ENCODE measurements at places on chromosomes 1 and 21.

GRCh38 chr1:4603295-4604110, 50.9 kb upstream of the AJAP1 start:
- DNase-seq: no peak

DNA sequence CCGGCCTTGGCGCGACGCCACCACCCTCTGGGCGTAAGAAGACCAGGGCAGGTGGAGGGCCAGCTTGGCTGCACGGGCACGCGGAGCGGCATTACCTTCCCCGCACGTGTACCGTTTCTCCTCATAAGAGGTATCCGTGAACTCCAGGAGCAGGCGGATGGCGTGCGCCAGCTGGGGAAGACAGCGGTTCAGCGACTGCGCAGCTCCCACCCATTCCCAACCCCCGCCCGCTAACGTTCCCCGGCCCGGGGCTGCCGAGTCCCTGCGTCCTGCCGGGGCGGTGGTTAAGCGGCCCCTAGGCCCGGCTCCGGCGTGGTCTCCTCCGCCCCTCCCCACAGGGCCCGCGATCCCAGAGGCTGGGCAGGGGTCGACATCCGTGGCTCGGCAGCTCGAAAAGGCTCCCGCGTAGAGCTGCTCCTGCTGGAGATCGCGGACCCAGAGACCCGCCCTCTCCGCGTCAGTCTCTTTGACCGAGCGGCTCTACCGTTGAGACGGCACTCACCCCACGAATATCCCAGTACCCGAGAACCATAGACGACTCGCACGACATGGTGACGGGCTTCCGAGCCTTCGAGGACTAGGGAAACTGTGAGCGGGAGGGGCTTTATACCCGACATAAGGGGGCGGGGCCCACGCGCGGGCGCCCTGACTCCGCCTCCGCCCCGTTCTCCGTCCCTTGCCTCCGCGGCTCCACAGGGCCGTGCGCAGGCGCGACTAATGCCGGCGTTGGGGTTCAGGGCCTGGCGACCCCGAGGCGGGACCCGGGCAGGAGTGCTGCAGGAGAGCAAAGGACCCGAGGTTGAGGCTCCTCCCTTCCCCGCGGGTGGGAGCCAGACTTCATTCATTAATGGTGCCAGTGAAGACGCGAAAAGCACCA, 862 bp downstream of the GSTM3 start:
- peak; percentile 77 for DNase-seq

GRCh38 chr21:33870768-33871167, 44.8 kb downstream of the ATP5PO start:
- DNase-seq: no peak

- DNase-seq: no peak
Observed at GRCh38 chr1:109024646-109025045, 17.3 kb downstream of the WDR47 start.

DNA sequence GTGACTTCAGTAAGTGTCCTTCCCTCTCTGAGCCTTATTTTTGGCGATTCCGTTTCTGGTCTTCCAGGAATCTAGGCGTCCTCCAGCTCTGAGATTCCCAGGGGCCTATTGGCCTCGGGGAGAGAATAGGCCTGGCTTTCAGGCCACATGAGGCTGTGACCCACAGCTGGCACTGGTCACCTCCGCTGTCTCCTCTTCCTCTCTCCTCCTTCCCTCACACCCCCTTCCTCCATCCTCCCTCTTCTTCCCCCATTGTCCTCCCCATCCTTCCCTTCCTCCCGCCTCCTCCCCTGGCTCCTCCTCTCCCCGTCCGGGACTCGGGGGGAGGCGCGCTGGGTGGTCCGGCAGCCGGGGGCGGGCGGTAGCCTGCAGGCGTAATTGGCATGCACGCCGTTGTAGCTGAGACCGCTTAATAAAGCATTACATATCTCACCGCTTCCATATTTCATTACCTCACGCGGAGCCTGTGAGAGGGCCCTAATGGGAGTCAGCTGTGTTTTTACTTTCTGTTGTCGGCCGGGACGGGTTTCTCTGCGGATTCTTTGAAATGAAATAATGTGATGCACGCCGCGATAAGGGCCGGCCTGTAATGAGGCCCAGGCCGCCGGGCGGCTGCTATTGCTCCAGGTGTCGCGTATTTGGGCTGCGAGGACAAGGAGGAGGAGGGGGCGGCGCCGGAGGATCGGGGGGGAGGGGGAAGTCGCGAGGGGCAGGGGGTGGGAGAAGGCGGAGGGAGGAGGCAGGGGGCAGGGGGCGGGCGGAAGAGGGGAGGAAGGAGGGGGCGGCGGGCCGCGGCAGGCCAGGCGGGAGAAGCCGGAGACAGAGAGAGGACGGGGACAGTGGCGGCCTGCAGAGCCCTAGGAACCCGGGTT, 95.3 kb downstream of the FOXD2 start:
- peak; percentile 54 for DNase-seq

- no peak for DNase-seq
Observed at GRCh38 chr1:182145441-182145840, 83.9 kb upstream of the ZNF648 start.

GRCh38 chr1:108610073-108610472, 50.2 kb downstream of the EEIG2 start:
- DNase-seq: no peak

- no peak for DNase-seq
Observed at GRCh38 chr1:9735800-9736199, 84.3 kb downstream of the PIK3CD start.

DNA sequence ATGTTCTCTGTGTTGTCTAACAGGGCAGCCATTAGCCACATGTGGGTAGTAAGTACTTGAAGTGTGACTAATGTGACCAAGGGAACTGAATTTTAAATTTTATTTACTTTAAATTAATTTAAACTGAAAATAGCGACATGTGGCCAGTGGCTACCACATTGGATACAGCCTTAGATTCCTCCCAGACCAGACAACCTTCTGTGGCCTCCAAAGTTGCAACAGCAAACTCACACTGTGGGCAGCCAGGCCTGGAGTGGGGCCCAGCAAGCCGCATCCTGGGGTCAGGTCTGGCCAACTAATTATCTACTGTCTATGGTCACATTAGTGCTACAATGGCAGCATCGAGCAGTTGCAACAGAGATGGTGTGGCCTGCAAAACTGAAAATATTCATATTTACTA, 11.7 kb downstream of the EIF2D start:
- DNase-seq: no peak

GRCh38 chr1:66535061-66535460, 1.1 kb downstream of the SGIP1 start:
- DNase-seq: no peak

GRCh38 chr1:81590171-81590570, 210.6 kb upstream of the ADGRL2 start:
- no peak for DNase-seq

DNA sequence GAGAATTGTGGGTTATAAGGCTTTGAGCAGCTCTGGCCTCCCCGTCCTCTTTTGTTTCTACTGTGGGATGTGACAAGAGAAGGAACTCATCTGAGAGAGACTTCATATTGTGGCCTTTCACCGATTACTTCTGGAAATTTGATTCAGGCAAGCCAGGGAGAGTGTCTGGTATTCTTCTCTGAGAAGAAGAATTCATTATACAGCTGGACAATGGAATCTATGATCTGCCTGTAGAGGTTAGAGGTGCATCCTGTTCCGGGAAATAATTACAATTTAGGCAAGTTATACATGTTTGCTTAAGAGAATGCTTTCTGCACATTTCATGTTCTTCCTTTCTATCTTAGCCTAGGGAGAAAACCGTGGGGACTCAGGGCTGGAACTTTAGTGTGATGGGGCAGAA, 12.8 kb upstream of the RNU1-2 start:
- DNase-seq: no peak

GRCh38 chr1:19655718-19656080, 9.0 kb upstream of the HTR6 start:
- no peak for DNase-seq

DNA sequence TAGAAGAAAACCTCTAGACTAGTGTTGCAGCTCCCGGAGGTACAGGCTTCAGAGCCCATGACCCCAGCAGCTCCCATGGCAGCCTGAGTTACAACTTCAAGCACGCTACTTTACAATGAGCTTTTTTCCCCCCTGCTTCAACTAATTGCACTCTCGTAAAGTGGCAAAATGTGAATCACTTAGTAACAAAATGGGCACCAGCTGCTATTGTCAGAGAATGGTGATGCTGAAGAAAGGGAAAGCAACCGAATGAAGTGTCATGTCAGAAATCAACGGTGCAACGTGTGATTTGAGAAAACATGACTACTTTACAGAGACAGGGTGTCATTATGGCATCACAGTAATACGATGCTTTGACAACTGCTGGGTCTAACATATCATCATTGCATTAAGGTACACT, 40.5 kb downstream of the ESRRG start:
- DNase-seq: no peak

- no peak for DNase-seq
Observed at GRCh38 chr1:3251099-3251806, 182.2 kb downstream of the PRDM16 start.

GRCh38 chr1:100606438-100606837, 68.5 kb downstream of the GPR88 start:
- peak; percentile 69 for DNase-seq

DNA sequence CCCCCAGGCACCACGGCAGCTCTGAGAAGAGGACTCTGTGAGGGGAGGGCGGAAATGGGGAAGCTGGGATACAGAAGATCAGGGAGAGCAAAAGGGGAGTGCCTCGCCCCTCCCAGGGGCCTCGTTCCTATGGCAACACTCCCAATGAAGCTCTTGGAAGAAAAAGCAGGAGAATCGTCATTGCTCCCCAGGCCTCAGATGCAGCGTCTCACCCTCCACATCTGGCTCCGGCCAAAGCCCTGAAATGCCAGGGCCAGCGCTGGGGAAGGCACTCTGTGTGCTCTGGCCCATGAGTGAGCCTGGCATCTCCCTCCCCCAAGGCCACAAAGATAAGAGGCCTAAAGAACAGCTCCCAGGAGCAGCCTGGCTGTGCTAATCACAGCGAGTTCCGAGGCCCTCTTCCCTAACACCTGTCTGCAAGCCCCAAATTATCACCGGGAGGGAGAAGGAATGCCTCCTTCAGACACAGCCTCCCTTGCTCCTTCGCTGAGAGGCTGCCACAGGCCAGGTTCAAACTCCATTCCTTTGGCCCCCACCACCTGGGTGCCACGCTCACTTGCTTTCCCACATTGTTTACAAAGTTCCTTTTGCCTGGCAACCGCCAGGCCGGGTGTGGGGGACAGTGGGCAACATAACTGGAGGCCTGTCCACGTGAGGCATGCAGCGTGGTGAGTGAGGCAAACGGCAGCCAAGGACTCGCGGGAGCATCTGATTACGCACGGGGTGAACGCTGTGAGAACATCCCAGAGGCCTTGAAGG, 27.8 kb downstream of the ECE1 start:
- DNase-seq: peak; percentile 96

DNA sequence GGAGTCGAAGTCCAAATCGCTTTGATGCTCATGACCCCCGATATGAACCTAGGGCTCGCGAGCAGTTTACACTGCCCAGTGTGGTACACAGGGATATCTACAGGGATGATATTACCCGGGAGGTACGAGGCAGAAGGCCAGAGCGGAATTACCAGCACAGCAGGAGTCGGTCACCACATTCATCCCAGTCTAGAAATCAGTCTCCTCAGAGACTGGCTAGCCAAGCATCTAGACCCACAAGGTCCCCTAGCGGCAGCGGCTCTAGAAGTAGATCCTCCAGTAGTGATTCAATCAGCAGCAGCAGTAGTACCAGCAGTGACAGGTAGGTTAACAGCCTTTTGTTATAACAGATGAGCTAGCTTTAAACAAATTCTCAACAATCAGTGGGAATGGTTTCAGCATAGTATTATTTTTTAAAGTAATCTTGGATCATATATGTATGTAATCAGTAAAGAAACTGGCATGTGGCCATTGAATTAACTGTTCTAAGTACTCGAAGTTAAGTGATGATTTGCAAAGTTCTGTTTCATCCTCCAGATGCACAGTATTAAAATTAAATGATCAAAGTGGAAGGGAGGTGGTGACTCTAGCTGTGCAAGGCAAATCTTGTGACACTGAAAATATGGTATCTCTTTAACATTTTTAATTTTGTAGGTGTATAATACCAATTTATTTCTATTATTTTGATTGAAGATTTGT, 29.0 kb downstream of the SPEN start:
- DNase-seq: no peak

DNA sequence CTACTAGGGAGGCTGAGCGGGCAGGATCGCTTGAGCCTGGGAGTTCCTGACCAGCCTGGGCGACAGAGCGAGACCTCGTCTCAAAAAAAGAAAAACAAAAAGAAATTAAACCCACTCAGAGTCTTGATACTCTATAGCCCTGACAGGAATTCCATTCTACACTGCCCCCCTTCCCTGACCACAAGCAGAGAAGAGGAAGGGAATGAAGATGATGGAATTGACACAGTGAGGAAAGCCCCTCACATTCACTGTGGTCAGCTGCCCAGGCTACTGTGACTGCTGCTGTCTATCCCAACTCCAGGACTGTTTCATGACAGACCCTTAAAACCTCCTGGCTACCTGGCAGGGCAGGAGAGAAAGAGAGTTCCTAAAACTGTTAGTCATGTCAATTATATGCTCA, 12.1 kb downstream of the LIN9 start:
- no peak for DNase-seq

GRCh38 chr1:56029319-56030003, 549.9 kb downstream of the PLPP3 start:
- DNase-seq: no peak

DNA sequence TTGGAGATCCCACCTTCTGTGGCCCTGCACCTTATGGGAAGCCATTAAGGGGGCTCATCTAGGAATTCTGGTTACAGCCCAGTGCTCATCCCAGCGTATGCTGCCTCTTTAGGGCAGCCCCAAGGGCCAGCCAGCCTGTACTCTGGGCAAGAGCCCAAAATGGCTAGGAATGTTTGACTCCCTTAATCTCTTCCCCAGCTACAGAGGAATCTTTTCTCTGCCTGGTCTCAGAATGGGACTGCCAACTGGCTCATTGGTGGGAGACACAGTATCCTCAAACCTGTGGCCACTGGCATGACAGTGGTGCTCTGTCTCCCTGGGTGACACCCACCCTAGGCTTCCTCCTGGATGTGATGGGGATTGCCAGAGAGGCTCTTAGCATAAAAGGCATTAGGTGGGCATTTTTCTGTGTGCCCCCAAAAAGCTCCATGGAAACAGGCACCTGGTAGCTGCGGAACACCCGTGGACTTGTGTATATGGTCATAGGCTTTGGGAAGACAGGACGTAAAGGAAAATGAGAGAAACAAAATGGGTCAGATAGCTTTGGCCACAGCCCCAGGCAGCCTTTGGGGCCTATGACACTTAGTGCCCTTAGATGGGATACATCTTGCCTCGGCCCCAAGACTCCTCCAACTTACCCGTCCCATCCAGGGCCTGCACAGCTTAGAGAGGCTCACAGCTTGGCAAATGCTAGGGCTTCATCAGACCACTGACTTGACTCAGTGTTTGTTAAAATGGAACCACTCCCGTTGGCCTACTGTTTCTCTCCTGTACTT, 6.9 kb downstream of the TMEM81 start:
- DNase-seq: peak; percentile 21

- peak; percentile 19 for DNase-seq
Observed at GRCh38 chr21:45074818-45075595, 627 bp downstream of the ADARB1 start.

GRCh38 chr1:211885747-211886522, 55.4 kb upstream of the LPGAT1 start:
- no peak for DNase-seq

DNA sequence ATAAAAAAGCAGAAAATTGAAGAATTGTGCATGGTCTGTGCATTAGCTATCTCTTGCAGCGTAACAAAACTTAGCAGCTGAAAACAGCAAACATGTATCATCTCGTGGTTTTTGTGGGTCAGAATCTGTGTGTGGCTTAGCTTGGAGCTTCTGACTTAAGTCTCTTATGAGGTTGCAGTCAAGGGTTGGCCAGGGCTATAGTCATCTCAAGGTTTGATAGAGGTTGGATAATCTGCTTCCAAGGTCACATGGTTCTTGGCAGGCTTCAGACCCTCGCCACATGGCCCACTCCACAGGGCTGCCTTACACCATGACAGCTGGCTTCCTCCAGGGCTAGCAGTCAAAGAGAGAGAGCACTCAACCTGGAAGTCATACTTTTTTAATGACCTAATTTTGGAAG, 35.9 kb downstream of the CNST start:
- DNase-seq: no peak

Measured in adrenal gland (tissue), 19 donors.